B cell (primary cell): ENCODE measurements at places on chromosomes 5 and 9. TPM values are rescaled to one million over a fixed set of nuclear protein-coding genes. Genes with fewer than 3 reads are reported as not detected.

DNA sequence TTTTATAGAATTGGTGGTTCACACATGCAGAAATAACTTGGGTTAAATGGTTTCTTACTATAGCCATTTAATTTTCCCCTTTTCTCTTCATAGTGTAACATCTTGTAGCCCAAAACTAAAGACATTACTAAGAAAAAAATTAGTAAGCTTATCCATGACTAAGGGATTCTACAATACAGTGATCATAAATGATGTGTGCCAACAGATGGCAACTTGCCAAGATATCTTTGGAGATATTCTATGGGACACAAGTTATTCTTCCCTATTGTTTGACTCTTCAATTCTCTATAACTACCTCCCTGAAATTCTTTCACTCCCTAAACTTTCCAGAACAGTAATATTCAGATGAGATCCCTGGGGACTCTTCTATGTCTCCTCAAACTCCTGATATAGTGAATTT, 580.6 kb downstream of the PTPRD start:
- H3K4me1 ChIP-seq, result no peaks in the 10 kb centered on the region
- no peaks in the 10 kb centered on the region for H3K36me3 ChIP-seq
- H3K27me3 ChIP-seq, result no peaks in the 10 kb centered on the region

- no peaks in the 10 kb centered on the region for H3K27me3 ChIP-seq
- no peaks in the 10 kb centered on the region for H3K4me1 ChIP-seq
- H3K27ac ChIP-seq, result no peak overlapping the region
- no peak overlapping the region for H3K4me3 ChIP-seq
- DNase-seq, result no peak
These were observed 1925.6 kb downstream of the EFNA5 start for GRCh38 chr5:105745111-105745510.

DNA sequence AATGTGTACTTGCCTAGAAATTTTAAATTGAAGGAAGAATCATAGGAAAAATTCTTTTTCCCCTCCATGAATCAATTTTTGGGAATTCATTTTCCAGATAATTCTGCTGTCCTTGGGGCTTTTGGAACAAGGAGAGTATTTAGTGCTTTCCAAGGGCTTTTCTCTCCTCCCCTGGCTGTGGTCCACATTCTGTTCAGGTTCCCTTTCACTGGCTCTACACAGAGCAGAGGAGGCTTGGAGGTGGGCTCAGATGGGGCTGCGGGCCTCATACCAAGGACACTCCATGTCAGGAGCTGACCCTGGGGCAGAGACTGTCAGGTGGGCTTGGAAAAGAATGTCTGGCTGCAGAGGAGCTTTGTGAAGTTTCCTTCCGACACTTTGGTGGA, 128.1 kb downstream of the GADD45G start:
- H3K27ac ChIP-seq, result no peak overlapping the region
- no peak for DNase-seq
- no peak overlapping the region for H3K4me3 ChIP-seq
- H3K27me3 ChIP-seq, result no peaks in the 10 kb centered on the region
- H3K36me3 ChIP-seq, result no peaks in the 10 kb centered on the region

DNA sequence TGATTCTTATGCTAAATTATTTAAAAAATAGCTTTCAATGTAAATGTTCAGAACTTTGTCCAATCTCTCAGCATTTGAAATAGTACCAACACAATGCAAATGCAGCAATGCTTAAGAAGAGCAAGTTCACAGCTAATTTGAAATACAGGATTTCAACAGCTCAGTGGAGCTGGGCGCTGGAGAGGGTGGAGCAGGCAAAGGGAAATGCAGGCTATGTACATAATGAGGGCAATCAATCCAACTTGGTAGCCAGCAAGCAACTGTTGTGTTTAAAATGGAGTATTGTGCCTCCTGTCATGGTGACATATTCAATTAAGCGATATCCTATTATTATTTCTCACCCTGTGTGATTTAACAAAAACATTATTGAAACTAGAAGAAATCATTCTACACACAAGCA, 568.8 kb downstream of the PSAT1 start:
- H3K27me3 ChIP-seq, result no peaks in the 10 kb centered on the region
- no peak overlapping the region for H3K27ac ChIP-seq
- no peaks in the 10 kb centered on the region for H3K36me3 ChIP-seq
- DNase-seq, result no peak
- no peak overlapping the region for H3K4me3 ChIP-seq

- DNase-seq, result no peak
- no peaks in the 10 kb centered on the region for H3K4me1 ChIP-seq
- H3K36me3 ChIP-seq, result no peaks in the 10 kb centered on the region
- no peak overlapping the region for H3K4me3 ChIP-seq
- H3K27me3 ChIP-seq, result no peaks in the 10 kb centered on the region
These were observed 178.5 kb upstream of the CDH18 start for GRCh38 chr5:20166456-20166855.

The PCDHB11 gene
- total RNA-seq, result not detected in 2 replicates

The SPINK13 gene
- total RNA-seq, result not detected in 2 replicates
